ENCODE measurements at places on chromosomes 3 and 15.

GRCh38 chr15:92104072-92104471, 250.6 kb downstream of the SLCO3A1 start:
- DNase-seq, result no peak

DNA sequence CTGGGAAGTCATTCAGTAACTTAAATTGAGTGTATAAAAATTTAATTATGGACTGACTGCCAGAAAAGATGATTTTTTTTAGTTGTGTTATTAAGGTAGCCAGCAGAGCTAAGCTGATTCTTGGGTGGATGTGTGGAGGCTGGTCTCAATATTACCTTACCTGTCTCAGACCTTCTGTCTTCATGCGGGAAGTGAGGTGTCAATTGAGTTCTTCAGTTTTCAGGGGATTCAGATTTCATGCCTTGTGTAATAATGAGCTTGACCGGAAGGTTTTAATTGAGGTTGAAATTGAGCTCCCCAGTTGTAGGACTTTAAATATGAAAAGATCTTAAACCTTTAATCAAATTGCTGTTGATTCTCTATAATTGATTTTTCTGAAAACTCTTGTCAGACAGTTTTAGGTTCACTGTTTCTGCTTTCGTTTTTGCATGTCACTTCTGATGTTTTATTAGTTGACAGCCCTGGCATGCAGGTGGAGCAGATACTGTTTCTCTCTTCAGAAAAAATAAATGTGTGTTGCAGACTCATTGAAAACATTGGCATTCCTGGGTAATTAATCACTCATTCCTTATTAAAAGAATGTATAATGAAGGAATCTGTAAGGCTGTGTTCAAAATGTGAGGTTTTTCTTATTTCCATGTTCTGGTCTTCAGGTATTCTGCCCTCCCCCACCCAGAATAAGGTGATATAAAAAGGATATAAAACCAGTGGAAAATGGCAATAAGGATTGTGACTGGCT, 54.5 kb downstream of the PSMD6 start:
- DNase-seq, result no peak

- DNase-seq, result no peak
Observed at GRCh38 chr3:159654183-159655134, 334.2 kb upstream of the IL12A start.

- no peak for DNase-seq
Observed at GRCh38 chr3:101823525-101823924, 25.8 kb upstream of the NFKBIZ start.

- DNase-seq, result no peak
Observed at GRCh38 chr15:69593981-69594966, 141.7 kb downstream of the RPLP1 start.

- DNase-seq, result no peak
Observed at GRCh38 chr3:155595371-155595770, 149.5 kb downstream of the PLCH1 start.

DNA sequence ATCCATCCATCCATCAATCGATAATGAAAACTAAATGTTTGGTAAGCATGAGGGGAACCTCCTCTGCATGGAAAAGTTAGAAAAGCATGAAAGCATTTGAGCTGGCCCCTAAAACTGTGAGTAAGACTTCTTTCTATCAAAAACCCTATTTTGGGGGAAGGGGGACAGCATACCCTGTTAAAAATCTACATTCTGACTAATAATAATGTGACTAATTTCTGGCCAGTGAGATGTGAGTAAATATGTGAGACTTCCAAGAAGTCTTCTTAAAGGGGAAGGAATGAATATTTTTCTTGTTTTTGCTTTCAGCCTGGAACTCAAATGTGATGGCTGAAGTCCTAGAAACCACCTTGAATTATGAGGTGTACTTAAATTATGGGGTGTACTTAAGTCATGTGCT, 54.9 kb downstream of the C3orf85 start:
- no peak for DNase-seq

DNA sequence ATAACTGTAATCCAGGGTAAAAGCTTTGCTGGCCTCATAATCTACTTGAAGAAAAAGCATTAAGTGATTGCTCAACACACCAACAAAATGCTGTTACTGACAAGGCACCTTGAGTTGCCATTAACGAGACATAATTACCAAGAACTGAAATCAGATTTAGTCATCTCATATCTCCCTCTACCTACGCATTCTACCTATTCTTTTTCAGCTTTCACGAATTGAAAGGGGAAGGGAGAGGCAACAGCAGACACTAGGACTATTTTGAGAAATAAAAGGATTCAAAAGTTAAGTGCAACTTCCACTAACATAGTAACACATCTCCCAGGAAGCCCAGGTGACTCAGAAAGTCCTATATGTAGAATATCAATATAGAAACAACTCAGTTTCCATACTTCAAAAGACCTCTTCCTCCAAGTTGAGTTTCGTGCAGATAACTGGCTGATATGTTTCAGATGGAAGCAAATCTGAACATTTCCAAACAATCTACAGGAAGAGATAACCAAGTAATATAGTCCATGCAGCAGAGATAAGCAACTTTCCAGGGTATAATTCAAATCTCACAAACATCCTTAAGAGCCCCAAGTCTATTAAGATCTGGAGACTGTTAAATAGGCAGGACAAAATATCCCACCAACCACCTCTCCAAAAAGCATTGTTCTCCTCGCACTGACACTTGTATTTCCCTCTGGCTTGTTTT, 1.9 kb downstream of the OSBPL10 start:
- DNase-seq, result no peak

DNA sequence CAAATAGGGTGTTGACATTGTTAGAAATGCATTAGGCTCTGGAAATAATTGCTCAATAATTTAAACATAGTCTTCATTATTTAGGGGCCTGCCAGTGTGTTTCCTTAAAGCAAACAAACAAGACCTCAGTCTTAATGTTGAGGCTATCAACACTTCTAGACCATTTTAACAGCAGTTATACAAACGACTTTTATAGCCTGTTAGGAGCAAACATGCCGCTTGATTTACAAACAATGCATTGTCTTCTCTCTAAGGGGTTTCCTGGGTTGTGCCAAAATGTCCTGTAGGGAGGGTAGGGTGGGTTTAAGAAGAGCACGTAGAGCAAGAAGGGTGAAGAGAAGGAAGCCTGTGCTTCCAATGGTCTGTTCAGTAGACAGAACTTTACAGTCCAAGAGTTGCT, 53.7 kb downstream of the TPRG1 start:
- no peak for DNase-seq

DNA sequence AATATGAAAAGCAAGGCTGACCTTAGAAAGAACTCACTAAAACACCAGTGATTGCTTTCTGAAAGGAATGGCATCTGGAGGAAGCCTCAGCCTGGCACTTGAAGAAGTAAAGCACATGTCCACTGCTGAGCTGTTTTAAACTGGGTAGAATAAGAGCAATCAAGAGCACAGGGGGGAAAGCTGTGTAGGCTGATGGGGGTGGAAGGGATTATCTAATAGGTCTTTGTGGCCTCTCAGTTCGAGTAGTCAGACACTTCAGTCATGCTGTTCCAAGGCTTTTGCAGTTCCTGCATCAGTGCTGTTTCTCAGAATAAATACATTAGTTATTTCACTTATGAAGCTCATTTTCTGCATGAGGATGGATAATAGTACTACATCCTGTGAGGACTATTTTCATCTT, 22.6 kb downstream of the CCDC191 start:
- no peak for DNase-seq

GRCh38 chr15:58392611-58393161, 39.1 kb upstream of the LIPC start:
- no peak for DNase-seq

GRCh38 chr3:119944091-119944490, 150.2 kb downstream of the GSK3B start:
- DNase-seq, result no peak

GRCh38 chr3:138459619-138460535, 25.5 kb downstream of the ESYT3 start:
- DNase-seq, result no peak

GRCh38 chr3:55434789-55435188, 52.3 kb downstream of the WNT5A start:
- DNase-seq, result no peak

DNA sequence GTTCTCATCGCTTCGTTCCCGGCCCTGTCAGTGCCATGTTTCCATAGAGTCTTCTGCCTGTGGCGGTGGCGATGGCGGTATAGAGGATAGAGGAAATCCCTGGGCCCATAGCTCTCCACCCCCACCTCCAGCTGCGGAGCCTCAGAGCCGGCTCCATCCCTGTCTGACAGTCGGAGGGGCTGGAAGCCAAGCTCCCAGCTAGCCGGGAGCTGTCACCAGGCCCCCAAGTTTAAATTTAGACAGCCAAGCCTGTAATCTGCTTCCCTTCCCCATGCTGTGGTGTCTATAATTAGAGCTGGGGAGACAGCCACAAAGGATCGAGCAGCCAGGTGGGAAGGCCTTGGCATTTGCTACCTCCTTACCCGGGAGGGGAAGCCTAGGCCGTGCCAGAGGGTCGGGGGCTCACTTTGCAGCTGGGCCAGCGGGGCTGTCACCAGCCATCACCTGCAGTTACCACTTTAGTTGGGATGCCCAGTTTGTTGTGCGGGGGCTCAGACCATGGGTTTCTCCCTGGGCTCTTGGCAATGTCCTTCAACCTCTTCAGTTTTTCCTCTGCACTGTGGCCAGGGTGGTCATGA, 56.3 kb upstream of the SEC13 start:
- no peak for DNase-seq

DNA sequence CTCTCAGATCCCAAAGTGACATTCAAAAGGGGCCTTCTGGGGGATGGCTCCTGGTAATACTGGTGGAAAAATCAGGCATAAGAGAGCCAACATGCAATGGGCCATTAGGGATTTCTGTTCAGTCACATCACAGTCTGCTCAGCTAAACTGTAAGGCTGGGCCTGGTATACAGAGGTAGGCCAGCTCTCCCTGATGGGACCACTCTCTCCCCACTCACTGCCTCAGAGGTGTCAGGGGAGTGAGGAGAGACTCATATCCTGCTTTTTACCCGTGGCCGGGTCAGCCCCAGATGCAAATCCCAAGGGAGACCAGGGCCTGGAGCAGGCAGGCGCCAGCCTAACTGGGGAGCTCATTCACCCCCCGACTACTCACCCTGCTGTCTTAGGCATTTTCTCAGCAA, 48.1 kb upstream of the TPM1 start:
- DNase-seq, result no peak

DNA sequence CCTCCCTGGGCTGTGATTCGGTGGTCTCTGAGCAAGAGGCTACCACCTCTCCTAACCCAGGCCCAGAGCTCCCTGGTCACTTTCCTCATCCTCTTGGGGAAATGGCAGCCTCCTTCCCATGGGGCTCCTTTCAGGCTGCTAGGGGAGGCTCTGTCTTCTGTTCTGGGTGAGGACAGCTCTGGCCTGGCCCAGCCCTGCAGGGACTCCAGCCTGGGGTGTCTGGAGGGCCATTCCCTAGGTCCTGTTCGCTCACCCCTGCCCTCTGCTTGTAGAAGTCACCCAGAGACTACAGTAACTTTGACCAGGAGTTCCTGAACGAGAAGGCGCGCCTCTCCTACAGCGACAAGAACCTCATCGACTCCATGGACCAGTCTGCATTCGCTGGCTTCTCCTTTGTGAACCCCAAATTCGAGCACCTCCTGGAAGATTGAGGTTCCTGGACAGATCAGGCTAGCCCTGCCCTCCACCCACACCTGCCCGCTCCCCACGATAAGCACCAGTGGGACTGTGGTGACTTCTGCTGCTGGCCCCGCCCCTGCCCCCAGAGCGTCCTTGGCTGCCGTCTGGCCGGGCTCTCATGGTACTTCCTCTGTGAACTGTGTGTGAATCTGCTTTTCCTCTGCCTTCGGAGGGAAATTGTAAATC, 30.9 kb downstream of the PRKCD start:
- DNase-seq, result no peak

DNA sequence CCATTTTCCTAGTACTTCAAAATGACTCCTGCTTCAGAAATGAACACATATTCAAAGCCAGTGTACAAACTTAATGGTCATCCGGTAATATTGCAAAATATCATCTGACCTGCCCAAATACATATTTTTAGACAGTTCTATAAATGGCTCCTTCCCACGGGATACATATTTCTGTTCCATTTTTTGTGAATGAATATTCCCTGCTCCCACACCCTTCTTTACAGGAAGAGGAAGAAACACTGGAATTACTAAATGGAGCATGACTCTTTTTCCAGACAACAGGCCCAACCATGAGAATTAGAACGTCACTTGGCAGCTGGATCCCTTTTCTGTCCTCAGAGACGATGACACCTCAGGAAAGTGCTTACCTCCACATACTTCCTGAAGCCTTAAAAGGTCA, 38.0 kb upstream of the CBLB start:
- DNase-seq, result no peak

GRCh38 chr3:52931889-52932288, 34.5 kb upstream of the STIMATE start:
- DNase-seq, result no peak

DNA sequence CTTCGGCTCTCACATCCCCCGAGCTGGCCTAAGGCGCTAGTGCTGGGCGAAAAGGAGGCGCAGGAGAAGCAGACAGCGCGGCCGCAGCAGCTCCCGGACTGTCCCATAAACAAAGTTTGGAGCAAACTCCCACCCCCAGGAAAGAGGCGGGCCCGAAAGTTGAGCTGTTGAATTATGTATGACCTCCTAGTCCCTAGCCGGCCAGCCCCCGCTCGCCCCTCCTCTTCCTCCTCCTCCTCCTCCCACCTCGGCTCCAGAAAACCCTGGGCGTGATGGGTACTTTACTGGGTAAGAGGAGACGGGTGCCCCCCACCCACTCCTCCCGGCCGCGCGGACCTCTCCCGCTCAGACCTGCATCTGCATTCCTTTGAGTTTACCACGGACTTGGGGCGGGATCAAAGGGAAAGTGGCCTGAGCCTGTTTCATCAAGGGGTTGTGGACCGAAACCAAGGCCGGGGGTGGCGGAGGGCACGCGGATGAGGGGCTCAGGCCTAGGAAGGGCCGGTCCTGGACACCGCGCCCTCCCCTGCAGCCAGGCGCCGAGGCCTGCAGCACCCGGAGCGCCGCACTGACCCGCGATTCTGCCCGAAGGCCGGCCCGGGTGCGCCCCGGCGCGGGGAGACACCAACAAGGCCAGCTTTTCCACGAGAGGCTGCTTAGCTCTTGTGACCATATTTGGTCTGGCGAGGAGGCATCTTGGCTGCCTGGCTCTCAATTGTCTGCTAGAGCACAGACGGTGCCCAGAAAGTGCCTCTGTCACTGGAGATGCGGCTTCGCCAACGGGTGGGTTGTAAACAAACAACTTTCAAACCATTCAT, at the start of gene WWTR1:
Gene WWTR1 (minus strand): TSS at position 100 of the 818 bp plus-strand sequence. CDS start 719 bp downstream, outside the sequence.
- DNase-seq, result no peak

GRCh38 chr3:156665291-156665690, 9.1 kb upstream of the TIPARP start:
- no peak for DNase-seq
